ENCODE measurements at places on chromosomes 2 and 18. TPM values are rescaled to one million over a fixed set of nuclear protein-coding genes. Genes with fewer than 3 reads are reported as not detected.

GRCh38 chr2:96320326-96320725 is 4.8 kb upstream of the ITPRIPL1 start:
- DNase-seq = no peak

DNA sequence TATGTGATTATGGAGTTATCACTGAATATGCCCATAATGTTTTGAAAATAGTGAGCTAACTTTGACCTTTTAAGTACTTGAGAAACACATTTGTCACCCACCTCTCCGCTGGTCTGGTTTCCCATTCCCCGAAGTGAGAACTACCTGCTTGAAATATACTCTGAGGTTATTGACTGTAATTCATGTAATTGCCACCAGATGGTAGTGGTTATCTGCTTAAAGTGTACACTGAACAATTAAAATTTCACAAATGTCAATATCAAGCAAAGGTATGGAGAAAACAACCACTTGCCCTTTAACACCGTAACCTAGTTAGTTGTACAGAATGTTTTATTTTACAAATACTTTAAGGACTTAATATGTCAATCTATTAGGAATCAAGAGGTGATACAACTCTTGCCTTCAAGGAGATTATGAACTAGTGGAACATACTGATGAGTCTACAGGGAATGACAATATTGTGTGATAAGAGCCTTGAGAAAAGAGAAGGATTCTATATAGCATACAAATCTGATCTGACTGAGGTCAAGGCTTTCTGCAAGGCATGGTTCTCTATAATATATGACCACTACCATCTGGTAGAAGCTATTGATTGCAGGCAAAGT is 316.8 kb upstream of the KCNH7 start:
- DNase-seq = no peak

The IL37 gene
- not detected for total RNA-seq

DNA sequence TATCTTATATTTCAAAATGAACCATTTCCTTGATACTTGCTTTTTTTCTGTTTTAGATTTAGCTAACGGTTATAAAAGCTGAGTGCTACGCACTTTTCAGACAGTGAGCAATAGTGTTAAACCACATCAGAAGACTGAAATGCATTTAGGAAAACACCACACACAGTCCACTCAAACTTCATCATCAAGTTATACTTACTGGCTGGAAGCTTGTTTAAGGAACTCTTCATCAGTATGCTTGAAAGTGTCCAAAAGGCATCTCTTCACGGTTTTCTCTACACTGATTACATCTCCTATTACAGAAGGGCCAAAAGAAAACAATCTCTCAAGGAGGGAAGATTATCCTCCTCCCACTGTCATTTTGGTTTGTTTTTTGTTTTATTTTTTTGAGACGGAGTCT is 19.7 kb downstream of the ILKAP start:
- DNase-seq = no peak

DNA sequence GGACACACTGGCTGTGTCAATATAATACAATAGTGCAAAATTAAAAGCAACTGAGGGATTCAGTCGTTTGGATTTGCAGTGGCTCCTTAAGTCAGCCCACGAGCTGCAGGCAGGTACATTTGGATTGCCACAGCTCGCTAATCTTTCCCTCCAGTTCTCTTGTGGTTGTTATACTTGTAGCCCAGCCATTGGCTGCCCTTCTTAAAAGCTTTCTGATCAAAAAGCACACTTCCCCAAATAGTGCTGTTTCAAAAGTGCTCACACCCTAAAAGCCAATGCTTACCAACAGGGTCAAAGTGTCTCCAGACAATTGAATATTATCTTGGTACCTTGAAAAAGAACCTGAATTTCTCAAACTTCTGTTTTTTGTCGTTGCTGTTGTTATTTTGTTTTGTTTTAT is 404.7 kb upstream of the FAM98A start:
- DNase-seq = no peak

The TLX2 gene
- total RNA-seq = 0.54 TPM

- no peak for DNase-seq
Observed at GRCh38 chr2:226154610-226155009, 645.0 kb downstream of the IRS1 start.

DNA sequence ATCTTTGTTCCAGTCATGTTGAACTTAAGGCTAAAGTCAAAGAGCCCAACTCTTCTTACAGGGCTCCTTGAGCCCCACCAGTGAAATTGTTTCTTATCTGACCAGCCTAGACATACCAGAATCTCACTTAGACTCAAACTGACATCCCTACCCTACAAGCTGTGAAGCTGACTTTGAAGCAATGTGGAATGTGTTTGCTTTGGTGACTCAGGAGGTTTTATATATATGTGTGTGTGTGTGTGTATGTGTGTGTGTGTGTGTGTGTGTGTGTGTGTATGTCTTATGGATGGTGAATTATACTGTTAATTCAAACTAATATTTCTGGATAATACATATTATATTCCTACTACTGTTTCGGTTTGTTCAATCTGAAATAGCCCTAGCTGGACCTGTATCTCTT is 67.3 kb downstream of the CAMKMT start:
- DNase-seq = no peak

The SPC25 gene
- total RNA-seq = 22.8 TPM

DNA sequence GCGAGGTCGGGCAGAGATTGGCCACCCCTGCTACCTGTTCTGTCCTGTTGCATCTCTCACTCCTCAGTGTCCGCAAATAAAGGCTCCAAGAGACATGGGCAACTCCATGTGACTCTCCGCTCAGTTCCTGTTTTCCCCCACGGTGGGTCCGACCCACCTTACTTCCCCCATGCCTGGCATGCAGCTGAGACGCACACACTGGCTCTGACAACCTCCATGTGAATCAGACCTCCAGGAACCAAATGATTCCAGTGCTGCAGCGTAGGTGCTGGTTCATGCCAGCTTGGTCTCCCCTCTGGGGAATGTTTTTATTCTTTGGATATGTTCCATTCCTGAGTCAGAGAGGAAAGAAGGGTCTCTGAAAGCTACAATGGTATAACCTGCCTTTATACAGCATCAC is 221.5 kb downstream of the SH3RF3 start:
- DNase-seq = no peak

The KCNG3 gene
- 0.26 TPM for total RNA-seq

- no peak for DNase-seq
Observed at GRCh38 chr18:8996771-8997432, 105.6 kb upstream of the NDUFV2 start.

GRCh38 chr2:105780606-105781005 is 35.9 kb downstream of the NCK2 start:
- no peak for DNase-seq

DNA sequence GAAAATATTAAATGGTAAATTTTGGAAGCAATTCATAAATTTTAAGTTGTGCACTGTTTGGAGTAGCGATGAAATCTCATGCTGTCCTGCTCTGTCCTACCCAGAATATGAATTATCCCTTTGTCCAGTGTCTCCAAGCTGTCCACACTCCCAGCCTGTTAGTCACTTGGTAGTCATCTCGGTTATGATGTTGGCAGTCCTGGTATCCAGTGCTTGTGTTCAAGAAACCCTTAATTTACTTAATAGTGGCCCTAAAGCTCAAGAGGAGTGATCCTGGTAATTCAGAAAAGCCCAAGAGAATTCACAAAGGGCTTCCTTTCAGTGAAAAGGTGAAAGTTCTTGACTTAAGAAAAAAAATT is 71.8 kb upstream of the STAM2 start:
- DNase-seq = no peak

DNA sequence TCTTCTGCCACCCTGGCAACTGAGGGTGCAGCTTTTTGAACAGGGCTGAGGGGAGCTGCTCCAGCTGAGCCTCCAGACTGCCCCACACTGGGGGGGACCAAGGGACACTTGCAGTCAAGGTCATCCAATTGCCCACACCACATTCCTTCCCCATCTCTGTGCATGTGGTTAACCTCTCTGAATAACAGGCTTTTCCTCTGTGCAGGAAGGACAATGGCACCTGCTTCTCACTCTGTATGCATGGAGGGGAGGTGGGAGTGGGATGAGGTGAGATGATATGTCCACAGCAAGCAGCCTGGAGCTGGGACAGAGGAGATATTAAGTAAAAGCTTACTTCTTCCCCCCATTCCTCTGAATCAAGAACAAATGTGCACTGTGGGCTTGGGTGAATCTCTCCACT is 39.1 kb upstream of the TEX51 start:
- DNase-seq = peak; percentile 41

The LYPD6B gene
- not detected for total RNA-seq
